ENCODE measurements at places on chromosomes 4 and X. TPM values are rescaled to one million over a fixed set of nuclear protein-coding genes. Genes with fewer than 3 reads are reported as not detected.

The PAGE1 gene
- total RNA-seq, result not detected

The KIAA1210 gene
- not detected for total RNA-seq

The SMIM31 gene
- not detected for total RNA-seq

The HHIP gene
- 0.47 TPM for total RNA-seq

The SNX25 gene
- total RNA-seq, result 9.5 TPM

The ARHGEF6 gene
- total RNA-seq, result 0.15 TPM

The RTL3 gene
- not detected for total RNA-seq

The SLC49A3 gene
- total RNA-seq, result 0.10 TPM

The IBSP gene
- not detected for total RNA-seq

The BMP2K gene
- 10.6 TPM for total RNA-seq

The WDR17 gene
- total RNA-seq, result 1.8 TPM

The HTN3 gene
- not detected for total RNA-seq

The IRAK1 gene
- total RNA-seq, result 185 TPM

The ATOH1 gene
- total RNA-seq, result not detected

The VCX2 gene
- total RNA-seq, result not detected

The SATL1 gene
- 0.05 TPM for total RNA-seq

The FTSJ1 gene
- total RNA-seq, result 72.2 TPM

The NUDT6 gene
- 6.7 TPM for total RNA-seq

The GPR143 gene
- 0.09 TPM for total RNA-seq

The MAGEA2 gene
- not detected for total RNA-seq

The IL1RAPL2 gene
- not detected for total RNA-seq

The SLC2A9 gene
- total RNA-seq, result 0.48 TPM

The FRG2 gene
- total RNA-seq, result not detected

The SGMS2 gene
- total RNA-seq, result 14.6 TPM

The C4orf51 gene
- not detected for total RNA-seq

The OPHN1 gene
- 1.4 TPM for total RNA-seq

The TEX13C gene
- total RNA-seq, result not detected

The GYPE gene
- total RNA-seq, result not detected
